Suprapubic skin (tissue), 4 donors: ENCODE measurements at places on chromosomes 11 and 22.

- DNase-seq = no peak
Measured at GRCh38 chr11:106585061-106585460, 433.2 kb downstream of the GUCY1A2 start.

- DNase-seq = no peak
Measured at GRCh38 chr11:123410218-123410549, 19.9 kb upstream of the GRAMD1B start.

DNA sequence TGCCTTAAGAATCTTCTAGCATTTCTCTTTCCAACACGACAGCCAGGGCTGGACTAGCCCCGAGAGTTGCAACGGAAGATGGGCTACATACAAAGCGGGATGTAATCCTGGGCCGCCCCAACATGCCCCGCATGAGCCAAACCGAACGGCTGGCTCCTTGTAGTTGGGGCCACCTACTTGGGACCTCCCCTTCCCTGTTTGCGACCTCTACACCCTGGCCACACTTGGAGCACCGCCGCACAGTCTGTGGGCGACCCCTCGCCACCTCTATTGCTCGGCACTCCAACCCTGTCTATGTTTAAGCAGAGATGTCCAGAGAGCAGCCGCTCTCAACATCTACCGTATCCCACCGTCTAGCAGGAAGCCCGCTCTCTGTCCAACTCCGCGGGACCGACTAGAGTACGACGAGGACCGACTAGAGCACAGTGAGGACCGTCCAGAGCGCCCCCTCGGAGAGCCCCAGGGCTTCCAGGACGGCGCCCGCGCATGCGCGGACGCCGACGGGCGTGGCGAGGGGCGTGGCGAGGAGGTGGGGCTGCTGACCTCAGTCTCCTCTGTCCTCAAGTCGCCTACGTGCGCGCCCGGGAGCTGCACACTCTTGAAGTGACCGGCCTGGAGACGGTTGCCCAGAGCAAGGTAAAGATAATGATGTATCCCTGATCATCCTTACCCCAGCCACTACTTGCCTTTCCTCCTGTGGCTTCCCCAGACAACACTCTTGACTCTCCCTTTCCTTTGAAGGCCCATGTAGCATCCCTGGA is 32.3 kb downstream of the NEAT1 start:
- peak; percentile 91 for DNase-seq

DNA sequence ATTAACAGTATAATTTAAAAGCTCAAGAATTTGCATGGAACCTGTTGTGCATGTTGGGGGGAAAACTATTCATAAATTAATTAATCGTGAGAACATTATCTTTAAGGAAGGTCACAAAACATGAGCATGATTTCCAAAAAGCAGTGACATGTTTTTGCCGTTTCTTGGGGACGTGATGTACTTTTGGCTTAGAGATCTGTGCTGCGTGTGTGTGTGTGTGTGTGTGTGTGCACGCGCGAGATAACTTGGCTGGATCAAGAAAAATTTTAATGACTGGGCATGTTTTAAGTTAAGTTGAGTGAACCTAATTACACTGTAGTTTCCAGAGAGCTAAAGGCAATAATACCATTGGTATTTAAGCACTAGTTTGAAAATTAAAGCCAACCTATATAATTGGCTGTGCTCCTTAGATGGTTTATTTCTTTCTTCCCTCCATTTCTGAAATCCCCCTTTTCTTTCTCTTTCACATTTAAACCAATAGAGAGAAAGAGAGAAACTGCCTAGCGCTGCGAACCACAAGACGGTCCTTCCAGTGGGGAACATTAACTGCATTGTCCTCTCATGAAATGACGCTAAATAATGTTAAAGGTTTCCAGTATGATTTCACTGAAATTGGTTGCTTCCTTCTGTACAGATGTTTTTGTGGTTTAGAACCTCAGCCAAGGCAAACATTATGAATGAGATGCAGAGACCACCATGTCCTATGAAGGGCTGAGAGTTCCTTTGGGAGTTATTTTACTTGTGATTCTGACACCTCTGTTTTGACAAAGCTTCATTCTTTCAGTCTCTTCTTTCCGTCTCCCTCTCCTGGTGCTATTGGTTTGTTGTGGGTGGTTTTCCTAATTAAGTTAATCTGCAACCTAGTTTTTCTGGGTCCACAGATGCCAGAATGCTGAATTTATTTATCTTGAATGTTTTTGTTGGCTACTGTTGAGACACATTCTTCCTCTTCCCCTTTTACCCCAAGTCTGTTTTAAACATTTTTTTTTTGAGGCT is 51.7 kb downstream of the ZBTB16 start:
- no peak for DNase-seq

DNA sequence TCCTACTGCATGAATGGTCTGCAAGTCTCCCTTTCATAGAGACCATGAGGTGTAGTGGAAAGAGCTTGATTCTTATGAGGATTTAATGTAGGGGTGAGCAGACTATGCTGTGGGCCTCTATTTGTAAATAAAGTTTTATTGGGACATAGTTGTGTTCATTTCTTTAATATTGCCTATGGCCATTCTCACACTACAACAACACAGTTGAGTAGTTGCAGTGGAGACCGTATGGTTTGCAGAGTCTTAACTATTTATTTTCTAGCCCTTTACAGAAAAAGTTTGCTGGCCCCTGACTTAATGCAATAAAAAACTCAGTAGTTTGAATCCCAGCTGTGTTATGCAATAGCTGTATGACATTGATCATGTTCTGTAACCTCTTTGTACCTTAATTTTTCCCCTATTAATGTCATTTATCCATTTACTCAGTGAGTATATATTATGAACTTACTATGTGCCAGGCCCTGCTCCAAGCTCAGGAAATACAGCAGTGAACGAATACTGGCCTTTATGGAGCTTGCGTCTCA is 106.3 kb downstream of the ATXN10 start:
- DNase-seq = no peak

DNA sequence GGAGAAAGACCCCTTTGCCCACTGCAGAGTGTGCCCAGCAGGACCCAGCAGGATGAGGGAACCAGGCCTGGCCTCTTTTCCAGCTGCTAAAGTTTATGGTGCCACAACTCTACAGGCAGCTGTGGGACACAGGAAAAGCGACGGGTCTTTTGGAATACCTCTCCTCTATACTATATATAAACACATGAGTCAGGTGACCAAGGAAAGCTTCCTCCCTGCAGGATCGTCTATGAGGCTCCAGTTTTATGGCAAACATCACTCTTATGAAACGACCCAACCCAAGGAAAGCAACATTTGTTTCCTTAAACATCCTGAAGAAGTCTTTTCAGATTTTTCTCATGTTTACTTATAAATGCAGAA is 102.8 kb upstream of the AKIP1 start:
- peak; percentile 49 for DNase-seq

DNA sequence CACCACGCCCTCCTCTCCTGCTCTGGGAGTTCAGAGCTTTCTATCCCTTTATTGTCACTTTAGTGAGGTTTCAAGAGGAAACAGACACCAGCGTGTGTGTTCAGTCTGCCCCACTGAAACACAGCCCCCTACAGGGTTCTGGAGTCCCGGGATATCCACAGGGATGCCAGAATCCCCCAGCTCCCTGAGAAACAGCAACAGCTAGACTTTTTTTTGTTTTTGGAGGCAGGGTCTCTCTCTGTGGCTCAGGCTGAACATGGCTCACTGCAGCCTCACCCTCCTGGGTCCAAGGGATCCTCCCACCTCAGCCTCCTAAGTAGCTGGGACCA is 10.4 kb downstream of the SULT4A1 start:
- no peak for DNase-seq

DNA sequence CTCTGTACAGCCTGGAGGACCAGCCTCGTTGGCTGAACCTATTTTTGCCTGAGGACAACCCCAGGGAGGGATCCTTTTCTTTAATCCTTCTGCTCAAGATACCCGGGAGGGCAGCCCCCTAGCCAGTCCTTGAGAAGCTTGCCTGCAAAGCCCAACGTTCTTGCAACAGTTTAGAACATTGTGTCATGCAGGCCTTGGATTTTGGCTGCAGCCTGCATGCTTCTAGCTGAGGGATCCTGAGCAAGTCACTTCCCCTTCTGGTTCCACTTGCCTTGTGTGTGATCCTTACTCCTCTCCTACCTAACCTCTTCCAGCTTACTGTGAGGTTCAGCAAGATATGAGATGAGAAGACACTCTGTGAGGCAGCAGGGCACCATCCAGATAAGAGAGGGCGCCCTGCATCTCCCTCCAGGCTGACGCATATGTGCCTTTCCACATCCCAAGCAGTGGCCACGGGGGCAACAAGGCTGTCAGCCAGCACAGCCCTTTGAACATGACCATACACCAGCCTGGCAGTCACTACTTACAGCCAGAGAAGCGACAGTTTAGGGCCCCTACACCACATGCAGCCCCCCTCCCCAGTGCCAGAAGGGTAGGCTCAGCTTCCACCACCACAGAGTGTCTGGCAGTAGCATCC is 76.1 kb downstream of the C11orf58 start:
- peak; percentile 58 for DNase-seq

DNA sequence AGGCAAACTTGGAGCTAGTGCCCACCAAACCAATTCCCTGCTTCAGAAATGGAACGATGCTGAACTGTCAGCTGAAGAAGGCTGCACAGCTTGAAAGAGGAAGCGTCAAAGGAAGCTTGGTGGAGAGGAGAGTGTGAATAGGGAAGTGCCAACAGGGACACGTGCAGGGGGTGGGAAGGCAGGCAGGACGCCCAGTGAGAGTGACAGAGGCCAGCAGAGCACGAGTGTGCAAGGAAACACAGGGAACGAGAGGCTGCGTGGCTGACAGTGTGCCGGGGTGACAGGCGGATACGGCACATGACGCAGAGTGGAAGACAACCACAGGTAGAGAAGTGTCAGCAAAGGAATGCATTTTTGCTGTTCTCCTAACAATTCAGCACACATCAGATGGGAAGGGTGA is 196.4 kb downstream of the LARGE1 start:
- DNase-seq = no peak

GRCh38 chr11:116931206-116931953 is 94.0 kb upstream of the APOA1 start:
- peak; percentile 67 for DNase-seq

GRCh38 chr11:19664886-19665548 is 47.6 kb upstream of the NAV2 start:
- DNase-seq = no peak

DNA sequence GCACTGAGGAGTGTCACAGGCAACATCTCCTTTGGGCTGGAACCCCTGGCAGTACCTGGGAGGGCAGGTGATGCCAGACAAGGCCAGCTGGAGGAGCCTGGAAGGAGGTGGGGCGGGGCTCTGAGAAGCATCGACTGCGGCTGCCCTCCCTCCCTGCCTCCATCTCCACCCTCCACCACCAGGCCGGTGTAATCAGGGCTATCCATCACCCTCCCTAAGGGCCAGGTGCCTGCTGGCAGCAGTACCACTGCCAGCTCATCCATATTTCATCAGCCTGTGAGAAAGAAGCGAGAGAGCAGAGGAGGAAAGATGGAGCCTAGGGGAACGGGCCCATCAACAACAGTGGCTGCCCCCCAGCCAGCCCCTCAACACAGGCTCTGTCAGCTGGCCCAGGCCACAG is 51.4 kb upstream of the RASD2 start:
- DNase-seq = no peak
